OCI-M1 (cell line): ENCODE measurements at places on chromosomes 16 and 17.
A peak's percentile ranks its signal among the peaks of the same experiment; 100 is the strongest.

DNA sequence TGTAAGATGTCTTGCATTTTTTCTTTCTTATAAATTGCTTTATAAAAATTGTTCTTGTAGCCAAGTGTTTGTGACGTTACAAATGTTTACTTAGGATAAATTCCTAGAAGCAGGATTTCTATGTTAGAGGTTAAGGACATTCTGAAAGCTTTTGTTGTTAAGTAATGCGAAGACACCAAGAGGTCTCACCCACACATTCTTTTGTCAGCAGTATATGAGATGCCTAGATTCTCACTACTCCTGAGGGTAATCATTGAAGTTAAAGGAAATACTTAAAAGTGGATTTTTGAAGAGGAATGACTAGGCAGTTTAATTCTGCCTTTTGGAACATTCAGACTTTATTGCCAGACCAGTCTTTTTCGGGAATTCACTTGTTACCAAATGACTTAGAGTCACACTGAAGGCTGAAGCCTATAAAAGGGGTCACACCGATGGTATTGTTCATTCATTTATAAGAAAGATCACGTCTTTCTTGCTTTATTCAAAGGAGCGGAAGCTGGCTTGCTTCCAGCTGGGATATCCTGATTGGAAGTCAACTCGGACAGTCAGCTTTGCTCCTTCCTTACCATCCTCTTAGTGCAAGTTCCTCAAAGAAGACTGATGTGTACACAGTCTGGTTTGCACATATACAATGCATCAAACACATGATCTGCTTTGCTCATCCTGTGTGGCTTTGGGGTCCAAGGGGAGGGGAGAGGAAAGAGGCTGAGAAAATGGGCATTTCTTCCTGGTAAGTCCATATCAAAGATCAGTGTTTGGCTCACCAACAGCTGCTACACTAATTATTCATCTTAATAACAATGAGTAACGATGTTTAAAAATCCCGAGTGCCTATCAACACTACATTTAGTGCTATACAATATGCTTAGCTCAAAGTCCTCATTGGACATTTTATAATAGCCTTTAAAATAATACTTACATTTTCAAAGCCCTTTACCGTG, 160.0 kb downstream of the MAP2K6 start:
- DNase-seq, result no peak

DNA sequence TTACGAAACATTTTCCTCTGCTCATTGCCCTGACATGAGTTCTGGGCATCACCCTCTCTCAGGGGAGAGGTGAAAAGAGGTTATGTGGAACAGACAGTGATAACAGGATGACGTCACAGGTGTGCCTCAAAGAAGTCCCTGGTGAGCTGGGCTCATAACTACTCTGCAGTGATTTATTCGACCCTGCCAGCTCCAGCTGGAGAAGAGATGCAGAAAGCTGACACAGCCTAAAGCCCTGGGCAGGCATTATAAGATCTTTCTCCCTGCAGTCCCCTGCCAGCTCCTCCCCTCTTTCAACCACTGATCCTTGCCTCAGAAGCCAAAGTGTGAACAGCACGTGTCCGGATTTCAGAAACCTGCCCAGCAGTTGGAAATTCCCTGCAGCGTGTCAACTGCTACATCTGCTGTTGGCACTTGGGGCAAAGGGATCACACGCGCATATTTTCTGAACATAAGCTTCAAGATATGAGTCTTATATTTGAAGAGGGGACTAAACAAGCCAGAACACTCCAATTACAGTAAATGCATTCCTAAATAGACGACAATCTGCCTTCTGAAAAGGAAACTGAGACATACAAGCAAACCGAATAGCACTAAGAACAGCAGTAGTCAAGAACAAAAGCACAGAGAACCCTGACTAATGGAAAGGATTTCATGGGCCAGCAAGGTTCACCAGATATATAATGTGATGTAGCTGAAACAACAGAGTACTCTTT, 80.5 kb downstream of the SMG6 start:
- DNase-seq, result no peak

GRCh38 chr16:84511180-84511800, 6.8 kb upstream of the MEAK7 start:
- peak; percentile 81 for DNase-seq

- no peak for DNase-seq
These were observed 65.1 kb downstream of the WSCD1 start for GRCh38 chr17:6135236-6135635.

DNA sequence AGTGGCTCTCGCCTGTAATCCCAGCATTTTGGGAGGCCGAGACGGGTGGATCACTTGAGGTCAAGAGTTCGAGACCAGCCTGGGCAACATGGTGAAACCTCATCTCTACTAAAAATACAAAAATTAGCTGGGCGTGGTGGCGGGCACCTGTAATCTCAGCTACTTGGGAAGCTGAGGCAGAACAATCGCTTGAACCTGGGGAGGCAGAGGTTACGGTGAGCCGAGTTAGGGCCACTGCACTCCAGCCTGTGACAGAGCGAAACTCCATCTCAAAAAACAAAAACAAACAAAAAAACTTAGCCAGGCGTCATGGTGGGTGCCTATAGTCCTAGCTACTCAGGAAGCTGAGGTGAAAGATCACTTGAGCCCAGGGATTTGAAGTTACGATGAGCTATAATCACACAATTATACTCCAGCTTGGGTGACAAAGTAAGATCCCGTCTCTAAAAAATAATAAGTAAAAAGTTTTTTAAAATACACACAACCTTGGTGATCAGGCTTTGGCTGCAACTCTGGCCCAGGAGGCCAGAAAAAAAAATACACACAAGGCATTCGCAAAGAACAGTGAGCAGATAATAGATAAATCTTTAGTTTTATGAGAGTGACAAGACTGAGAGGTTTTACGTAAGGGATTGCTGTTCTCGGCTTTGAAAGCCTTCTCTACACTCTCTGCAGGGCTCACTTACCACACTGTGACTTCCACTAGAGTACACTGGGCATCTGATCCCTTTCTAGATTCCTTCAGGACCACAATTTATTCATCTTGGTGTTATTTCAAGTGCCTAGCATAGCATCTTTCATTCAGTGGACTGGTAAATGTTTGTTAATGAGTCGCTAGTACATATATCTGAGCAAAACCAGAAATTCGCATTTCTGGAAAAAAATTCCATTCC, 5.9 kb downstream of the GSPT1 start:
- no peak for DNase-seq

- DNase-seq, result no peak
These were observed 2.3 kb upstream of the IL4R start for GRCh38 chr16:27311448-27311830.

- DNase-seq, result no peak
These were observed 25.7 kb upstream of the RASL10B start for GRCh38 chr17:35705705-35706104.

DNA sequence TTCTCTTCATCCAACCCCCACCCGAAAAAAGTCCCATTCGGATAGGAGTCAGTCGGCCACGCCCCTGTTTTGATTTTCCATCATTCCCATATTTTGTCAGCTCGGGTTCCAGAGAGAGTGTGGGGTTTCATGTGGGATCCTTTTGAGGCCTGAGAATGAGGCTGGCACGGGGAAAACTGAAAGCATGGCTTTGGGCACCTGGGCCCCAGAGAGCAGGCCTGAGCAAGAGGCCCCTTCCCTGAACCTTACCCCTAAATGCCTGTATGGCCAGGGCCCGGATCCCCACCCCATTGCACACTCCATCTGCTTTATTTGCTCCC, 4.6 kb upstream of the HOXB4 start:
- DNase-seq, result no peak

DNA sequence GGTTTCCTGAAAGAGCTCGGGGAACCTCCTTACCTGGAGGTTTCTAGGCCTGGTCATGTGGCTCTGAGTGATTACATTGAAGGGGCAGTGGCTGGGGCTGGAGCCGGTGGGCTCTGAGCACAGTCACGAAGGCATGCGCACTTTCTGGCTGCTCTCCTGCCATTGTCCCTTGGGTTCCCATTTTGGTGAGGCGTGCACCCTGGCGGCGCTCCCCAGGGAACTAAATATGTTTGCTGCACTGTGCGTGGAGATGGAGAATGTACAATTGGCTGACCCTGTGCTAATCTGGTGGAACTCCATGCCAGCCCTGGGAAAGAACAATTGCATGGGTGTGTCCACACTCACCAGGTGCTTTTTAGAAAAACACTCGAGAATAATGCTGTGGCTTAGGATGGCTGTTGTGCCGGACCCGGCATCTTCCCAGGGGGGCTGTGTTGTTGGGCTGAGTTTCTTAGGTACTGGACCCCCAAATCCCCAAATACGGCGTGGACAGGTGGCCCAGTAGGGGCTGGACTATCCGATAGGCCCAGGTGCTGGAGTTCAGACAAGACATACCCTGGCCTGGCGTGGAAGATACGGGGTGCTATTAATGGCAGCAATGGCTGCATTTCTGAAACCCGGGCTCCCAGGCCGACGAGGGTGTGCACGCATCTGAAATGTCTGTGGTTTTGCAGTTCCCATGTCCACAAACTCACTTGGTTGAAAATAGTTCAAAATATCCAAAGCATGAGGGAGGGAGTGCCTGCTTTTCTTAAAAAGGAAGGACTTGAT, 230.5 kb downstream of the SEC14L1 start:
- DNase-seq, result peak; percentile 6

GRCh38 chr16:53689636-53690035, 14.0 kb downstream of the RPGRIP1L start:
- DNase-seq, result no peak

- DNase-seq, result no peak
These were observed 6.7 kb upstream of the TPPP3 start for GRCh38 chr16:67399749-67400704.

- no peak for DNase-seq
These were observed 22.7 kb upstream of the CMTM4 start for GRCh38 chr16:66719246-66719645.

GRCh38 chr17:65920996-65921395, 270.9 kb downstream of the CEP112 start:
- DNase-seq, result peak; percentile 0

DNA sequence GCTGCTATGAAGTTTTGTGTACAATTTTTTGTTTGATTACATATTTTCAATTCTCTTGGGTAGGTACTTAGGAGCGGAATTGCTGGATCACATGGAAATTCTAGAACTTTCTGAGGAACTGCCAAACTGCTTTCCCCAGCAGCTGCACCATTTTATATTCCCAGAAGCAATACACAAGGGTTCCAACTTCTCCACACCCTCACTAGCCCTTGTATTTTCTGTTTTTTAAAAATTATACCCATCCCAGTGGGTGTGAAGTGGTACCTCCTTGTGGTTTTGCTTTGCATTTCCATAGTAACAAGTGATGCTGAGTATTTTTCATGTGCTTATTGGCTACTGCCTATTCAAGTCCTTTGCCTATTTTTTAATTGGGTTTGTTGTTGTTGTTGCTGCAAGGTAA, 20.9 kb downstream of the NACA2 start:
- DNase-seq, result peak; percentile 17

- no peak for DNase-seq
These were observed 86.6 kb downstream of the SNX11 start for GRCh38 chr17:48194097-48194550.

GRCh38 chr17:76251478-76252039, 11.3 kb upstream of the RNF157 start:
- DNase-seq, result no peak

DNA sequence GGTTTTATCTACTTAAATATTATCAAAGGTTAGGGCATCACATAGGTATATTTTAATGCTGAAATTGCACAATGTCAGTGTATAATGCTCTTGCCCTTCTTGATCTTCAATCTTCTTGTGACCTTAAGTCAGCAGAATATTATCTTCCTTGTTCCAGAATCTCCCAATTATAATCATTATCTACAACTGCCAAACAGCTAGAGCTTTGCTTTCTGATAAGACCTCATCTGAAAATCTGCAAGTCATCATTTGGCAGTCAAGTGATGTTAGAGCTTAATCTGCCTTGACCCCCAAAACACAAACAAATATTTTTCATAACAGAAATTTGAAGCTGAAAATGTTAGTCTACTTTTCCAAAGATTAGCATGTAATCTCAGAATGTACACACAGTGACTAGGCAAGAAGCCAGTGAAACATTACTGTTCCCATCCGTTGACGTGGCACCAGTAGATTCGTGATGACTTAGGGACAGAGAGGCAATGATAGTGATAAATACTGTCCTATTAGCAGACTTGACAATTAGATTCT, 19.8 kb downstream of the REXO5 start:
- peak; percentile 88 for DNase-seq

- no peak for DNase-seq
These were observed 62.2 kb downstream of the PITPNC1 start for GRCh38 chr17:67439269-67439668.

DNA sequence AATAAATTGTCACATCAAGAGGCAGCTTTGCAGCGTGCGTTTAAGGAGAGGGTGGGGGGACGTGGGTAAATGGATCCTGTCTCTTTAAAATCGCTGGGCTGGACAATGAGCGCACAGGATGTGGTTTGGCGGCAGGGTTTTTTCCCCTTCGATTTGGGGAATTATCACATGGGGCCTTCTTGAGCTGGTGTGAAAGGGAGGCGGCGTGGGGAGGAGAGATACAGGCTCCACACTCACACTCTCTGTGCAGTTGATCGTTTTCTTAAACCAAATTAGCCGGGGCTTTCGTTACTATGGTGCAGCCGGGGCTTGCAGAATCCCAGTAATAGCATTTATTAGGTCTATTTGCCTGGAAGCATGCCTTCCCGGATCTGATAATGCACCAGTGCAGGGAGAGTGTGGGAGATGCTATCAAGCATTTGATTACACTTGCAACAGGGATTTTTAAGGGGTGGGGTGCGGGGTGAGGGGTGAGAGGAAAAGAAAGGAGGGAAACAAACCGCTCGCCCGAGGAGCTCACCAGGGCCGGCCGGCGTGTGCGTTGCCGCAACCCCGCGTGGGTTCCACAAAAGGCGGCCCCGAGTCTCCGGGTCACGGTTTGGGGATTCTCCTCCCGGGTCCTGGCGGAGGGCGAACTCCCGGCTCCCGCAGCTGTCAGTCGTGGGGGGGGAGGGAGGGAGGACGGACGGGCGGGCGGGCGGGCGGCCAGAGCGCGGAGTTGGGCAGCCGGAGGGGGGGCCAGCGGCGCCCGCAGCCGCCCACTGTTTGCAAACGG, 58.8 kb upstream of the GSE1 start:
- DNase-seq, result peak; percentile 95

DNA sequence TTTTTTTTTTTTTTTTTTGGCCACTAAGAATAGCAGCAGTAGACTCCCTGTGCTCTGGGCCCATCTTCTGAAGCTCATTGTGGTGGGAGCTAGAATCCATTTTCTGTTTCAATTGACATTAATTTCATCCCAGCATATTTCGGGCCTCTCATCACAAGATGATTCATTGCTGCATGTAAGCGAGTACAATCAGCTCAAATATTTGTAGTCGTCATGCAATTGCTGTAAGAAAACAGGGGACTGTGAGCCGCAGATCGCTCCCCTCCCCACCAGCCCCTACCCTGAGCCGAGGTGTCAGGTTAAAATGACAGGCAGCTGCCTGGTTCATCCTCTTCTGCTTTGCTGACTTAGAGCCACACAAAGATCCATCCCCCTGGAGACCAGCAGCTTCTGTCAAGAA, 358.8 kb upstream of the CDH5 start:
- DNase-seq, result no peak

- DNase-seq, result no peak
These were observed 200.1 kb downstream of the KCNJ2 start for GRCh38 chr17:70369391-70369790.

GRCh38 chr17:42050393-42051012, at the start of gene C17orf113:
TSS of gene C17orf113 (minus strand) at chr17:42050601. CDS start at chr17:42043376, 7,225 bp downstream.
- DNase-seq, result peak; percentile 76

GRCh38 chr16:11672206-11673090, 4.2 kb downstream of the SNN start:
- peak; percentile 10 for DNase-seq

GRCh38 chr16:68338326-68339119, 27.7 kb downstream of the PRMT7 start:
- DNase-seq, result no peak
